ENCODE measurements at places on chromosomes 11 and 22. TPM values are rescaled to one million over a fixed set of nuclear protein-coding genes. Genes with fewer than 3 reads are reported as not detected.

The POLA2 gene
- 12.2 TPM for total RNA-seq

The OR10A2 gene
- not detected for total RNA-seq

The SOX10 gene
- total RNA-seq = not detected

The HBG2 gene
- 3.9 TPM for total RNA-seq

The MMP8 gene
- total RNA-seq = 0.10 TPM

The KDM4E gene
- total RNA-seq = not detected

The BLID gene
- total RNA-seq = not detected

The PLAAT3 gene
- 2.8 TPM for total RNA-seq
